ENCODE measurements at places on chromosomes 2 and 18. TPM values are rescaled to one million over a fixed set of nuclear protein-coding genes. Genes with fewer than 3 reads are reported as not detected.
A peak's percentile ranks its signal among the peaks of the same experiment; 100 is the strongest.

The AFF3 gene
- 23.2 TPM for total RNA-seq

DNA sequence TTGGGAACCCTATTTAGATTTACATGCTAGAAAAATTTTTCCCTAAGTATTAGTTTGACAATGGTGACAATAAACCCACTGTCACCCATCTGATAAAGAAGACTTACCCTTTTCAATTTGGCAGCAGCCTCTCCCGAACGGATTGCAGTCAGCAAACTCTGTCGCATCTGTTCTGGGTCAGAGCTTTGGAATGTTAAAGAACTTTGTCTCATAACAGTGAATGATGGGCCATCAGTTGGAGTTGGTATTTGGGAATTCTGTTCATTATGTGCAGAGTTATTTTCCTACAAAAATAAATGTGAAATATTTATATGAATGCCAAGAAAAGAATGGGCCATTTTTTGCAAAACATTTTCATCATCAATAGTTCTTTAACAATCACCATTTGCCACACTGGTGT is 70.8 kb upstream of the GRB14 start:
- DNase-seq, result no peak

DNA sequence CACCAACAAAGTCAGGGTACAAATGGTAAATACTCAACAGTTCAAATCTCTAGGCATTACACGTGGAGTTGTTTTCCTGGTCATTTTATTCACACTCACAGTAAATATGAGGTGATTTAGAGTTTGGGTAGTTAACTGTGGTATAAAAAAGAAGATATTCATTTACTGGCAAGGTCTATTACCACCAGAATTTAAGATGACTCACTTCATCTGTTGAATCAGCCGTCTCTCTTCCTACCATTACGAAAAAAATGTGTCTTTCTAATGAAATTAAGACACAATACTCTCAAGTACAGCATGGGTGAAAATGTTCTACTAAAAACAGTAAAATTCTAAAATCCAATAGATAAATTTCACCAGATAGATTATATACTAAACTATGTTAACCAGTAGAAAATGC is 21.0 kb upstream of the GPR75 start:
- DNase-seq, result no peak

The CRACDL gene
- total RNA-seq, result 1.6 TPM

- DNase-seq, result no peak
These were observed 540 bp downstream of the ATP9B start for GRCh38 chr18:79069717-79070151.

DNA sequence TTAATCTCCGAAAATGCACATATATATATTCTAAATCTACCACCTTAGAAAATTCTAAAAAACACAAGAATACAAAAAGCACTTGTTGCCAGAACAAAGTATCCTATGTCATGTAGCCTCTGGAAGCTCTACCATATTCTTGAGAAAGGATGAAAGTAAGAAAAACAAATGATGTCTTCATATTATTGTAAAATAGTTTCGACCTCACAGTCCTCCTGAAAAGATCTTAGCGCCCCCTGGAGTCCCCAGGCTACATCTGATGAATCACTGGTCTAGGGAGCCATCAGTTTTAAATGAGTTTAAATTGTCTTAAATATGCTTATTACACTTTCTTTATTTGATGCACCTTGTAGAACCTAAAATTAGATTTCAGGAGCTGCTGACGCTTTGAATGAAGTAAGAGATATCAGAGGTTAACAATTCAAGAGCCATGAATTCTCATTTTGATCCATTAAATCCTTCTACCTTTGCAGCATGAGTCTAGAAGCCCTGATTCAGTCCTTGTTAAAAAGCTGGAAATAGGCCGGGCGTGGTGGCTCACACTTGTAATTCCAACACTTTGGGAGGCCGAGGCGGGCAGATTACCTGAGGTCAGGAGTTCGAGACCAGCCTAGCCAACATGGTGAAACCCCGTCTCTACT is 138.8 kb downstream of the MCFD2 start:
- DNase-seq, result peak; percentile 82

The TLX2 gene
- total RNA-seq, result 0.27 TPM

The ZNF892 gene
- total RNA-seq, result 4.8 TPM

The PRKRA gene
- total RNA-seq, result 45.0 TPM

GRCh38 chr2:191574232-191574631 is 103.7 kb upstream of the NABP1 start:
- DNase-seq, result no peak

DNA sequence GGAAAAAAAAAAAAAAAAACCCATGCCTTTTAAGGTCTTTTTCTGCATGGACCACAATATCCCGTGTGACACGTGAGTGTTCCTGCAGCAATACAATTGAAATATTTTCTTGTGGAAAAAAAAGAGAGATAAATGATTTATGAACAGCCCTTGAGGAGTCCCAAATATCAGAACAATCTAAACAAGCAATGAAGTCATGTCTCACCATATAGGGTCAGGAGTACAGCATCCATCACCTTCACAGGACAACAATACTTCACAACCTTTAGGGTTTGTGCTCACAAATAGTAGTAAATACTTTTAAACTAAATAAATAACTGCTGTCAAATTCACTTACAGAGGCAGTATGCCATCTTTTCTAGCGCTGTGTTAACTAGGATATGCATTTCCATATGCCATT is 87.9 kb downstream of the ZEB2 start:
- DNase-seq, result no peak

The NCKAP1 gene
- 1.6 TPM for total RNA-seq

GRCh38 chr2:32702303-32703064 is 74.6 kb downstream of the TTC27 start:
- DNase-seq, result no peak

DNA sequence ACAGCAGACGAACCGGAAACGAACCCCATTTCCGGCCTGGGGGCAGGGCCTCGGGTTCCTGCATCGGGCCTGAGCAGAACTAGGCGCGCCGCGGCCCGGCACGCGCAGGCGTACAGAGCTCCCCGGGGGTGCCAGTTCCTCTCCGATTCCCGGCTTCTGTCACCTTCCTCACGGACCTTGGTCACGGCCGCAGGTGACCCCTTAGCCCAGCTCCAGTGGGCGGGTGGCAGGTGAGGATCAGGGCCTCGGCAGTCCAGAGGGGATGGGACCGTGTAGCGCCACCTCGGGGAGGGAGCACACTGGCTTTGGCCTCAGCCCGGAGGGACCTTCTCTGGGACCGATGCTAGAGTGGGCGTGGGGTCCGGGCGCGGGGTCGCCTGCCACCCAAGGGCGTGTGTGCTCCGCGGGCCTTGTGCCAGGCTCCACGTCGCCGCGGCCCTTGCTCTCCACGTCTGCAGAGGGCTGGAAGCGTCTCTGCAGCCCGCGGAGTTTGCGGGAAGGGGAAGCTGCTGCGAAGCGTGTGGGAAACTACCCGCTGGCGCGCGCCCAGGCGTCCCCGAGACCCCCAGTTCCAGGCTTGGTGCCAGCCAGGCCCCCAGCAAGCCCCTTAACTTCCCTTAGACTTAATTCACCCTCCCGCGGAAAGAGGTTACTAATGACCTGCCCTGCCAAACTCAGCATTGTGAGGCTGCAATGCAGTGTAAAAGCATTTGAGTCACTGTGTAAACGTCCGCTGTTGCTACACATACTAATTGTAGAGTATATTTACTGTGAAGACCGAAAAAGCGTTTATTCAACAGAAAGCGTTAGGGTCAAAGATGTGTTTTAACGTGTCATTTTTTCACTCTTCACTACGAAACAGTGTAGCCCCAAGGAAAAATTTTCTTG is at the start of gene TRAPPC12:
TSS of gene TRAPPC12 (plus strand) at position 48 of the 888 bp plus-strand sequence. CDS start 7,930 bp downstream, outside the sequence.
- DNase-seq, result peak; percentile 92

DNA sequence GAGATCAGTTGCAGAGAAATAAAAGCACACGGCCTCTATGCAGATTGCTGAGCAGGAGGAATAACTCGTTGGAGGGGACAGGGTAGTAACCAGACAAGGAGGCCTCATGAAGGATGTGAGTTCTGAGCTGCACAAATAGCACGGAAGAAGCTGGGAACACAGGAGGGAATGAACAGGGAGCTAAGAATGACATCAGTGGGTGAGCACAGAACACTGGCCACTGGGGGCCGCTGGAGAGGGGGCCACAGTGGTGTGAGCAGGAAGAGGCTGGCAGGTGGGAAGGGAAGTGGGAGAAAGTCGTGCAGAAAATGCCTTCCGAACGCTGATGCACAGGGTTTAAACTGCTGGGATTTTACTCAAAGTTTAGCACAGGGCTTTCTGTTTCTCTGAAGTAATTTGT is 61.0 kb downstream of the ZAP70 start:
- peak; percentile 9 for DNase-seq

The APLF gene
- total RNA-seq, result 5.4 TPM

GRCh38 chr2:100875516-100876230 is 55.7 kb downstream of the NPAS2 start:
- no peak for DNase-seq

DNA sequence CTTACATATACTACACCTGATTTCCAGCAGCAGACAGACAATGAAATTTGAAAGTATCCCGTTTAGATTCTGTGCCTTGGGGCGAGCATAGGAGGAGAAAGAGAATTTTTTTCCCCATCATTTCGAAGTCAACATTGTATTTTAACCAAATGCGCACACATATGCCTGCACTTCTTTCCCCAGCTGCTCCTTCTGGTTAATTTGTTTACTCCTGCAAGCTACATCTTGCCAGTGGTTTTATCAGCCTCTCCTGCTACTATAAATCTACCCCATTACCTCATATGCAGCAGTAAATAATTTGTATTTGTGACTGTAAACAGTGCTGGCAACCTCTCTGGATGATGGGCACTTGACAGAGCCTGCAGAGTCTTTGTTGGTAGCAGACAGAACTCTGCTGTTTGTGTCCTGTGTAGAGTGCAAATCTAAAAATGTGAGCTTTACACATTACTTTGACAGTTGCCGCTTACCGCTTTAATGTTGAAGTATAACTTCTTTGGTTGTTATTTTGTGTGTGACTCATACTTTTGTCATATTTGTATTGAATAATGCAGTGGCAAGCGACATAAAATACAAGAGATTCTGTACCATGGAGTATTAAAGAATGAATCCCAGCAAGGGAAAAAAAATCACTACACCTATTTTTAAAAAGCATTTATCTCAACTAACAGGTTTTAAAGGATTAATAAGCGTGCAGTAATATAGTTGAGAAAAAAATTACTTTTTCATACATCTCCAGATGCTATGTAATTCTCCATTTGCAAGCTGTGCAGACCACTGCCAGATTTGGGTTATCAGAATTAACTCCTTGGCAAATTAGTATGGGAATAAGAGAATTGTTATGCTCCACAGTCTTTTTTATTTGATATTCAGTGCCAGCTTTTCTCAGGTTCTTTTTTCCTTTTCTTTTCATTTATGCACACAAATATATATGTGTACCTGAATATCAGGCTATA is 536.8 kb downstream of the XIRP2 start:
- DNase-seq, result no peak

The MTCL1 gene
- 1.9 TPM for total RNA-seq

The DCDC2C gene
- not detected for total RNA-seq

DNA sequence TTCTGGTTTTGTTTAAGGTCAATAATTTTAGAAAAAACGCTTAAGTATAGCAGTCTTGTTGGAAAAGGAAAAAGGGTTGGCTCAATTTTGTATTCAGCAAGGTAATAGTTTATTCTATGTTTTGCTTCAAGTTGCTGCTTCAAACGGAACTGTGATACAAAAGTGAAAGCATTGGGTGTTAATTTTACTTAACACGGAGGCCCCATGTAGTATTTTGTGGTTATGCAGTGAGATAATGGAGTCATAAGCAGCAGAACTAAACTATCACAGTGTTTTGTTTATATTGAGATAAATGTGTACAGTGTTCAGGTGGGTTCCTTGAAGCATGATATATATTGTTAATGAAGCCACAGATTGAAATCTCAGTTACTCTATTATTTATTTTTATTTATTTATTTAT is 67.0 kb upstream of the LYPD6B start:
- peak; percentile 27 for DNase-seq

- peak; percentile 12 for DNase-seq
These were observed 122.0 kb downstream of the ZNF521 start for GRCh38 chr18:25229920-25230319.

- no peak for DNase-seq
These were observed 63.0 kb downstream of the GLI2 start for GRCh38 chr2:120798567-120799247.

- DNase-seq, result no peak
These were observed 863 bp downstream of the CSRNP3 start for GRCh38 chr2:165470361-165470760.

DNA sequence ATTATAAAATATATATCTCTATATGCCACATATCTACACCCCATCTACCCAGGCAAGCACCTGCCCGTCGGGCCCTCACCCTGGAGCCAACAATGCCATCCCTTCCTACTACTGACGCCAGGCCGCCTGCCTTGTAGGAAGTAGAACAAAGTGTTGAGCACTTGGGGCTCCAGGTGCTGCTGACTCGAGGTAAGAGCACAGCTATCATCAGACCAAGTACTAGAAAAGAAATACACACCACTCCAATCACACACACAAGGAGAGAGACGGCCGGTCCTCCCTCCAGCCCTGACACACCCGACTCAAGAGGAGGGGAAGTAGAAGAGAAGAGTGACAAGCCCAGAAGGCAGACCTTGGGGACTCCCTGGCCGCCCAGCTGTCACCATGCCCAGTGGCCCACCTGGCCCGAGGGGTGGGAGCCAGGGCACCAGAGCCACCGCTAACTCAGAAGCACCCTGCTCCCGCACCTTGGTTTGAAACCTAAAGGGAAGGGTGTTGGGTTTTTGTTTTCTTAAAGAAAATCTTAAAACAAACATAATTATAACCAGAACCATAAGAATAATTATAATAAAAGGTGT is 64.0 kb upstream of the POMC start:
- no peak for DNase-seq

DNA sequence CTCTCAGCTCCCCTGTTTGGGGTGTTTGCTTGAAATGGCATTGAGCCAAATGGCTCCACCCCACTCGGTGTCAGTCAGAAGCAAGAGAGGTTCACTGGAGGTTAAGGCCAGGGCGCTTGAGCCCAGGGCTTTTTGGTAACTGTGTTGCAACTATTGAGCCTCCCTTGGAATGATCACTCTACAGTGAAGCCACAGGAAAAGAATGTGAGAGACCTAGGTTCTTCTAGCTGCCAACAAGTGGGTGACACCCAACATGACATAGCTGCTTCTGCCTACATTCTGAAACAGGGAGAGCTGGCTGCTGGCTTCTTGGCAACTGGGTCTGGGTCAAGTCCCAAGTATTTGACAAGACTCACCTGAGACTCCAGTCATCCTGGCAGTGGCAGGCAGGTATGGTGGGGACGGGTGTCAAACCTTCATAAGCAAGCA is 7.1 kb upstream of the GRHL1 start:
- DNase-seq, result no peak

DNA sequence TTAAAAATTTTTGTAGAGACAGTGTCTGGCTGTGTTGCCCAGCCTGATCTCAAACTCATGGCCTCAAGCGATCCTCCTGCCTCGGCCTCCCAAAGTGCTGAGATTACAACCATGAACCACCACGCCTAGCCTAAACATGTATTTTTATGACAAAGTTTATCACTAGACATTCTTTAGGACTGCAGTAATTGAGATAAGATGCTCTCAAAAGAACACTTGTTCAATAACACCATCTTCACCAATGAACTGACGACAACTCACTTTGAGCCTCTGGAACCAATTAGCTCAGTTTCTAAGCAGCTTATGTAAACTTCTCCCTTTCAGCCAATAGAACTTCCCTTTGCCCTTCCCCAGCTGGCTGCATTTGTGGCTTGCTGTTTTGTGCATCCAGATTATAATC is 15.3 kb upstream of the PPP4R1 start:
- DNase-seq, result no peak
